GM12891 (cell line): ENCODE measurements at places on chromosomes 4 and X.

DNA sequence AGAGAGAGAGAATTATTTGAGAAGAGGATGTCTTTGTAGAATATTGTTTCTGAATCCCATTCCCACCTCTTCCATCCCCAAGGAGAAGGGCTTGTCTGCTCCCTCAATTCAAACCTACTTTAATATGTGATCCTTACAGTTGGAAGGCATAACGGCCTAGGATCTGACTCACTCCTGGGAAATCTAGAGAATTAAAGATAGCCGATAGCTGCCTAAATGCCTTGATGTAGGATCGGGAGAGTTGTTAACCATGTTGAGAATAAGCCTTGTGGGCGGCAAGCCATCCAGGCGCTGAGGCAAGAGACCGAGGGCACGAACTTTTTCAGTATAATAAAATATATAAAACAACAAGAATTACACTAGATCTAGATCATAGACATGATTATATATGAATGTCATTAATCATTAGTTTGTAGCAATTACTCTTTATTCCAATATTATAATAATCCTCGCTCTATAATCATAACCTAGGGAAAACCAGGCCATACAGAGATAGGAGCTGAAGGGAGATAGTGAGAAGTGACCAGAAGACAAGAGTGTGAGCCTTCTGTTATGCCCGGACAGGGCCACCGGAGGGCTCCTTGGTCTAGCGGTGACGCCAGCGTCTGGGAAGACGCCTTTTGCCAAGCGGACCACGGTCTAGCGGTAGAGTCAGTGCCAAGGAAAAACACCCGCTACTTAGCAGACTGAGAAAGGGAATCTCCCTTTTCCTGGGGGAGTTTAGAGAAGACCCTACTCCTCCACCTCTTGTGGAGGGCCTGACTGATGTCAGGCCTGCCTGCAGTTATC lies 13.5 kb downstream of the EMCN start:
- no peak for DNase-seq

GRCh38 chr4:84677093-84677492 lies 94.2 kb downstream of the CDS1 start:
- DNase-seq: no peak

- DNase-seq: no peak
Measured at GRCh38 chr4:54958236-54958635, 167.2 kb downstream of the KDR start.

- DNase-seq: no peak
Measured at GRCh38 chr4:76955182-76955581, 5.6 kb downstream of the SEPTIN11 start.

DNA sequence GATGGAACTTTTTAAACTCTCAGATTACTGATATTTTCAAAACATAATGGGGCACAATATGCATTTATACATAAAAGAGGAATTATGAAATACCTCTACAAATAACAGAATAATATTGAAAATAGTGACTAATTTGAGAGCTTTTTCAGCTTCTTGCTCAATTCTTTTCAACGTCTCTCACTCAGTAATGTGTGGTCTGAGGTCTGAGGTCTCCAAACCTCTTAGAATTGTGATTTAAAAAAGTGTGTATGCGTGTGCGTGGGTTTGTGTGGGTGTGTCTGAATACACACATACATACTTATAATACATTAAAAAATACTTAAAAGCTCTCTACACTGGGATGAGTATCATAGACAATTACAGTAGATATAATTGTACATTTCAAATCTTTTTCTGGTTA lies 7.9 kb downstream of the NDNF start:
- no peak for DNase-seq

GRCh38 chr4:31995943-31996901 lies 1276.1 kb downstream of the PCDH7 start:
- no peak for DNase-seq

DNA sequence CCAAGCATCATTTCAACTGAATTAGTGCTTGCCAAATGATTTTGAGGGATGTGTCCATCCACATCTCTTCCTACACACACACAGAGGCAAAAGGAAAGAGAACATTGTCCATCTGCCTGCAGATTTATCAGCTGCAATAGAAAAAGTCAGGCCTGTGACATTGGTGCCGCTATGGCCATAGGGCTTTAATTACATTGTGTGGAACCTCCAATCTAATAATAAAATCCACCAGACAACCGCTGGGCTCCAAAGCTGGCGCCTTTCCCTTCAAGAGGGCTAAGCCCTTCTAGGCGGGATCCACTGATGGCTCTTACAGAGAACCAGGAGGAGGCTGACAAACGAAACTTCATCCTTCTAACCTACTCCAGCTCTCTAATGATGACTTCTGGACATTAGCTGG lies 60.6 kb downstream of the PHOX2B start:
- no peak for DNase-seq
